ENCODE measurements at places on chromosomes 5 and 9. TPM values are rescaled to one million over a fixed set of nuclear protein-coding genes. Genes with fewer than 3 reads are reported as not detected.

GABRA6 gene
- not detected for total RNA-seq

OR1Q1 gene
- total RNA-seq, result not detected

REEP2 gene
- total RNA-seq, result 8.5 TPM

HTR1A gene
- total RNA-seq, result not detected

FABP6 gene
- total RNA-seq, result 1.6 TPM

HOMER1 gene
- 81.8 TPM for total RNA-seq

NXNL2 gene
- total RNA-seq, result not detected

ZNF483 gene
- total RNA-seq, result 5.4 TPM

RPL35 gene
- total RNA-seq, result 714 TPM

PCDHA12 gene
- total RNA-seq, result not detected

All from heart right ventricle (tissue), 16 donors.